ENCODE measurements at places on chromosomes 5 and 9. TPM values are rescaled to one million over a fixed set of nuclear protein-coding genes. Genes with fewer than 3 reads are reported as not detected.

GRCh38 chr9:116020801-116021200 lies 132.8 kb upstream of the PAPPA start:
- H3K27ac ChIP-seq, result no peak overlapping the region
- no peaks in the 10 kb centered on the region for H3K4me1 ChIP-seq
- H3K4me3 ChIP-seq, result no peak overlapping the region
- no peak for DNase-seq
- H3K27me3 ChIP-seq, result no peaks in the 10 kb centered on the region
- H3K36me3 ChIP-seq, result no peaks in the 10 kb centered on the region

DNA sequence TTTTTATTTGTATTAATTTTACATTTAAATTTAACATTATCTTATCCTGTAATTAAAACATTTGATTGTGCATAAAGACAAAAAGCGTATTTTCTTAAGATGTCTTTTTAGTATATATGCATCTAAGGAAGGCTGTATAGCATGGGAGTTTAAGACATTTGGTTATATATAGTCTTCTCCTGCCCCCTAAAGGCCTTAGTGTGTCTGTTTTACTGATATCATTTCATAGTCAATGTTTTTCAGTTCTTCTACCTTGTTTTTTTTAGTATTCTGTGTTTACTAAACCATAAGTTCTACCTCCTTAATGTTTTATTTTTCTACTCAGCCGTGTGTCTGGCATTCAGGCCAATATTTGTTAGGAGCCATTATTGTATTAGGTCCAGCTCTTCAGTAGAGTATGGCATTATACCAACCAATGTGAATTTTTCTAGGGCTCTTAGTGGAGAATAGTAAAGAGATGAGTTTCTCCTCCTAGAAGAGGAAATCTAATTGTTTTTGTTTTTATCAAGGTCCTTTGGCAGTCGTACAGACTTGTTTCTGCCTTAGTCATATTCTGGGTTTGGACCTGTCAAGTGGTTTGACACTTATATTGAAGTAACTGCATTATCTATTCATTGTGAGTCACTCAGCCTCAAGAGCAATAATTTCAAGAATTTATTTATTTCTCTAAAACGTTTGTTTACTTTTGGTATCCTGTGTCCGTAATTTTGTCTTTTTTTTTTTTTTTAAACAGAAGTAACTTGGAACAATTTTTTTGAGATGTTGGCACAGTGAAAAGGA lies 74.8 kb downstream of the SLF1 start:
- peaks cover 28% of the 10 kb centered on the region for H3K36me3 ChIP-seq
- no peak overlapping the region for H3K4me3 ChIP-seq
- no peaks in the 10 kb centered on the region for H3K27me3 ChIP-seq
- no peaks in the 10 kb centered on the region for H3K4me1 ChIP-seq

DNA sequence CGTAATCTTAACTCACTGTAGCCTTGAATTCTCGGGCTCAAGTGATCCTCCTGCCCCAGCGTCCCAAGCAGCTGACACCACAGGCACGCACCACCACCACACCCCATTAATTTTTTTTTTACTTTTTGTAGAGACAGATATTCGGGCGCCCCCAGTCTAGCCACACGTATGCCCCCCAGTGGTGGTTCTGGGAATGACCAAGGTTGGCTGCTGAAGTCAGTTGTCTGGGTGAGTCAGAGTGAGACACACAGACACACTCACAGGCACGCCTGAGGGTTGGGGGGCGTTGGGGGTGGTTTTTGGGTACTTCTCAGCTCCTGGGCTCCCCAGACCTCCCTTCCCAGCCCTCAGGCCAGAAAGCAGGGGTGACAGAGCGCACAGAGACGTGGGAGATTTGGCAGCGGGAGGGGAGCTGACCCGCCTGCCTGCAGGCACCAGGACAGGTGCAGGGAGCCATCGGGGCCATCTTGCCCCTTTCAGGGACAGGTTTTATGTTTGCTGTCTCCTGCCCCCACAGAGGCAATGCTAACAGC lies 4.2 kb upstream of the ENTPD8 start:
- H3K27me3 ChIP-seq, result peaks cover 6% of the 10 kb centered on the region
- no peaks in the 10 kb centered on the region for H3K36me3 ChIP-seq
- H3K27ac ChIP-seq, result no peak overlapping the region
- no peak overlapping the region for H3K4me3 ChIP-seq

DNA sequence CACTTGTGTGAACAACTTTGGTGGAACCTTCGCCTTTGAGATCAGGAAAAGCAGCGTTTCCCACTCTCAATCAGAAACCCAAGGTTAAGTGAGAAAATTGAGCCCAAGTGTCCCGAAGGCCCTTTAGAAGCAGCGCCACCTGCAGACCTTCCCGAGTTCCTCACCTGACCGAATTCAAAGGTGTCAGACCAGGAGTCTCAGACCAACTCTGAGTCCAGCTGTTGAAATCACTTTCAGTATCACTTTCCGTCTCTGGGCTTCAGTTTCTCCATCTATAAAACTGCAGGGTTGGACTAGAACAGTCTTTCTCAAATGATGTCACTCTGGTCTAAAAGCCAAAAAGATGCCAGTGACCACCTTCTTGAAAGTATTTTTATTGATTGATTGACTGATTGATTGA lies 31.7 kb upstream of the GRHPR start:
- H3K36me3 ChIP-seq, result no peaks in the 10 kb centered on the region
- no peak overlapping the region for H3K4me3 ChIP-seq
- H3K4me1 ChIP-seq, result peaks cover 3% of the 10 kb centered on the region
- no peak overlapping the region for H3K27ac ChIP-seq

Gene LCP2
- 488 TPM for total RNA-seq

DNA sequence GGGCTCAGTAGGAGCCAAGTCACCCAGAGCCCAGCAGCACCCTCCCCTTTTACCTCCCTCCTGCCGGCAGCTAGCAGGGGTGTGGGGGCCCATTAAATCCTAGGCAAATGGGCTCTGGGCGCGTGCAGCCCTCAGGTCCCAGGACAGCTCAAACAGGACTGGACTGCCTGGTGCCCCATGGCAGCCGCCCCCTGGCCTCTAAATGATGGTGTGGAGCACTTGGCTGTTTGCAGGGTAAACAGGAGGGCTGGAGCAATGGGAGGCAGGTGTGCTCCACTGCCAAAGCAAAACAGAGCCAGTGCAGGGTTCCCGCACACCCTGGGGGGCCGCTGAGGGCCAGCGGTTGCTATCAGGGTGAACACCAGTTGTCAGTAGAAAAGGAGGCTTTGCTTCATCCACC lies 55.9 kb upstream of the C5orf58 start:
- no peak overlapping the region for H3K27ac ChIP-seq
- H3K4me3 ChIP-seq, result no peak overlapping the region
- no peaks in the 10 kb centered on the region for H3K4me1 ChIP-seq
- H3K36me3 ChIP-seq, result no peaks in the 10 kb centered on the region
- no peak for DNase-seq
- no peaks in the 10 kb centered on the region for H3K27me3 ChIP-seq

DNA sequence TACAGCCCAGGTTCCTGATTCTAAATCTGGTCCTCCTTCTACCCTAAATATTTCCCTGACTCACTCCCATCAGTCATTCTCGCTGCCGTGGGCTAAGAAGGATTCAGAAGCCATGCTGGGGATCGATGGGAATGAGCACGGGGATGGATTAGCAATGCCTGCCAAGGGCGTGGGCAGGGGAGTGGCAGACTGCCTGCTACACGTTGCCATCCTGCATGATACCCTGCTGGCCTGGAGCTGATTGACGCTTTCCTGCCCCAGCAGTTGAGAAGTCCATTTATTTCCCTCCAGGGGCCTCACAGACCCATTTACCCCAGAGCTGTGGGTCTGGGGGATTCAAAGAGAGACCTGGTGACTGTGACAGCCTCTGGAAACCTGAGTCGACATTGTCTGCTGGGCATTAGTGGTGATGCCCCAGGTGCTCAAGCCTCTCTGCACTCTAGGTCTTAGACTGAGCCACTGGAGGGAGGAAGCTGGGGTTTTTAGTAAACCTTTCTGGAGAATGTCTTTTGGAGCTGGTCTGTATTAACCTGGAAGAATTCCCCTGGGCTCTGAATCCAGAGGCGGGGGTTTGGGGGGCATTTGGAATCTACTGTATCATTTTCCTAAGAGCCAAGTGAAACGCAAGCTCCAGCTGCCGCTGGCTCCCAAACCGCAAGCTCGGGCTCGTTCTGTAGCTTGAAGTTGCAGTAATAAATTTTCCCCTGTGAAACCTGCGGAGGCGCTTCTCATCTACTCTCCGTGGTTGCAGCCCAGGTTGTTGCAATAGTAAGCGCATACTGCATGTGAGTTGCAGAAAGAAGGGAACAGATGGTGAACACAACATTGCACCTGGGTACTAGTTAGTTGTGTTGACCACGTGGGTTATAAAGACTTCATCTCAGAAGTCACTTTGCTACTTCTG lies 76.3 kb upstream of the RAPGEF1 start:
- H3K27ac ChIP-seq, result no peak overlapping the region
- no peak for DNase-seq
- no peaks in the 10 kb centered on the region for H3K4me1 ChIP-seq
- no peak overlapping the region for H3K4me3 ChIP-seq
- H3K27me3 ChIP-seq, result no peaks in the 10 kb centered on the region
- no peaks in the 10 kb centered on the region for H3K36me3 ChIP-seq

Gene SPATA31C1
- total RNA-seq, result not detected

Gene ZNF454
- not detected for total RNA-seq

- H3K4me1 ChIP-seq, result no peaks in the 10 kb centered on the region
- H3K27ac ChIP-seq, result no peak overlapping the region
- H3K4me3 ChIP-seq, result no peak overlapping the region
Observed at GRCh38 chr9:98831696-98832095, 24.2 kb downstream of the GALNT12 start.

GRCh38 chr5:88555674-88556073 lies 287.0 kb upstream of the TMEM161B start:
- peaks cover 2% of the 10 kb centered on the region for H3K27me3 ChIP-seq
- no peak overlapping the region for H3K4me3 ChIP-seq
- no peak overlapping the region for H3K27ac ChIP-seq

Gene C9
- total RNA-seq, result not detected

GRCh38 chr5:38866362-38867031 lies 20.7 kb downstream of the OSMR start:
- H3K27me3 ChIP-seq, result peaks cover 3% of the 10 kb centered on the region
- no peak overlapping the region for H3K4me3 ChIP-seq
- no peak for DNase-seq
- H3K27ac ChIP-seq, result no peak overlapping the region
- H3K4me1 ChIP-seq, result no peaks in the 10 kb centered on the region
- H3K36me3 ChIP-seq, result no peaks in the 10 kb centered on the region

DNA sequence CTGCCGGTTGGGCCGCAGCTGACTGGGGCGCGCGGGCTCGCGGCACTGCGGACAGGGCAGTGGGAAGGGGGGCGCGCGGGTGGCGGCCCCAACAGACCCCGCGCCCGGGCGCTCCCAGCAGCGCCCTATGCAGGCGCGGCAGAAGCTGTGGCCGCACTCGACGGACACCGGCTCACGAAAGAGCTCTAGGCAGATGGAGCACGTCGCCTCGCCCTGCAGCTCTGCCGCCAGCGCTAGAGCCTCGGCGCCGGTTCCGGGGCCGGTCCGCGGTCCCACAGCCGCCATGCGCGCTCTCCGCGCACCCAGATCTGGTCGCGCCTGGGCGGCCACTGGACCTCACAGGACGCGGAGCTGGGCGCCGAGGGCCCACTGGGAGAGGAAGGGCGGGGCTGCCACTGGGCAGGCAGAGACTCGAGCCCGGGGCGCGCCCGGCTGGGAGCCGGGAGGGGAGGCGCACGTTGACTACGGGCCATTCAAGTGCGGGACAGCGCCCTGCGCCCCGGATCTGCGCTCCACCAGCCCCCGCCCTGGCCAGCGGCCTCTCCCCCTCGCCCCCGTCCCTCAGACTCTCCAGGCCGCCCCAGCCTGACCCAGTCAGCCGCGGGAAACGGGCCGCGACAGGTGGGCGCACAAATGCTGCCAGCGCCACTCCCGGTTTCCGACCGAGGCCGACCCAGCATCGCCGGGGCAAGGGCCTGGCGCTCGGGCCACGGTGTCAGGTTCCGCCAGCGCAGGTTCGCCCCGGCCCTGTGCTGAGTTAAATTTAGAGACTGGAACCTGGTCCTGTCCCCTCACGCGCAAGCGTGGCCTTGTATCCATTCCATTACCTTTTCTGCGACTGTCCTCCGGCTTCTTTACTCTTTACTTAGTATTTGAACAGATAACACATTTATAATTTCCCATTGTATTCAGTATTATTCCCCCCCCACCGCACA lies at the start of gene TRIM7:
TRIM7 (minus strand) TSS at position 371 of the 935 bp plus-strand sequence; CDS start at position 285, 86 bp downstream.
- H3K36me3 ChIP-seq, result no peaks in the 10 kb centered on the region
- peaks cover 38% of the 10 kb centered on the region for H3K4me1 ChIP-seq

Gene ORM2
- total RNA-seq, result not detected

GRCh38 chr5:15518786-15519185 lies 18.8 kb downstream of the FBXL7 start:
- no peak overlapping the region for H3K4me3 ChIP-seq
- no peaks in the 10 kb centered on the region for H3K36me3 ChIP-seq
- no peaks in the 10 kb centered on the region for H3K4me1 ChIP-seq
- H3K27me3 ChIP-seq, result no peaks in the 10 kb centered on the region
- no peak overlapping the region for H3K27ac ChIP-seq

DNA sequence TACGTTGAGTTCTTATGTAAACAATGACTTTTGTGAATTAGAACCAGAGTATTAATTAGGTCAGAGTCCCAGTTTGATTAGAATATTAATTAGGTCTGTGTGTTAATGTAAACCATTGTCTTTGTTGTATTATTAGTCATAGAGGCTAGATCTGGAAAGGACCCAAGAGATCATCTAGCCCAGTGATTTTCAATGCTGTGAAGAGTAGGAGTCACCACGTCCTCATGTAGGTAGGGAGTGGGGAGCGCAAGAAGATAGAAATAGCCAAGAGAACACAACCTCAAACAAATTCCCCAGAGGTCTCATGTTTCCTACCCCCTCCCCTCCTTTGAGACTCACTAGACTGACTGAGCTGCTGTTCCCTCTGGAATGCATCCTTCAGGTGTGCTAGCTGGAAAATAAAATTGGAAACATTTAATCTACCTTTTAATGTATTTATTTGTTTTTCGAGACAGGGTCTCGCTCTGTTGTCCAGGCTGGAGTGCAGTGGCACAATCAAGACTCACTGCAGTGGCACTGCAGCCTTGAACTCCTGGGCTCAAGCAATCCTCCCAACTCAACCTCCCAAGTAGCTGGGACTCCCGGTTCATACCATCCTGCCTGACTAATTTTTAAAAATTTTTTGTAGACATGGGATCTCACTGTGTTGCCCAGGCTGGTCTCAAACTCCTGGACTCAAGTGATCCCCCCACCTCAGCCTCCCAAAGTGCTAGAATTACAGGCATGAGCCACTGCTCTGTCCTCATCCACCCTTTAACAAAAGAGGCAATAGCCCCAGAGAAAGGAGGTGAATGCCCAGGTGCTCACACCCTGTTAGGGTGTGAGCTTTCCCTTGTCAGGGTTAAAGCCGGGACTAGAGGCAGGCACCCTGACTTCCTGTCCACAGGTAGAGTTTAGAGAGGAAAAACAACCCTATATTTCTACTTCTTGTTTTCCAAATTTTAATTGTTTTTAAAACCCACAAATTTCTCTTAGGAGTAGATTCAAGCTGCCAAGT lies 92.9 kb downstream of the INIP start:
- H3K4me1 ChIP-seq, result no peaks in the 10 kb centered on the region
- H3K36me3 ChIP-seq, result no peaks in the 10 kb centered on the region
- DNase-seq, result no peak
- H3K4me3 ChIP-seq, result no peak overlapping the region
- H3K27ac ChIP-seq, result no peak overlapping the region

Gene OTP
- not detected for total RNA-seq

GRCh38 chr9:70036641-70037040 lies 7.0 kb upstream of the MAMDC2 start:
- H3K4me3 ChIP-seq, result no peak overlapping the region
- no peaks in the 10 kb centered on the region for H3K36me3 ChIP-seq
- H3K27me3 ChIP-seq, result no peaks in the 10 kb centered on the region
- no peak overlapping the region for H3K27ac ChIP-seq
- DNase-seq, result no peak
- H3K4me1 ChIP-seq, result no peaks in the 10 kb centered on the region
